ENCODE measurements at places on chromosomes 6 and 20.

DNA sequence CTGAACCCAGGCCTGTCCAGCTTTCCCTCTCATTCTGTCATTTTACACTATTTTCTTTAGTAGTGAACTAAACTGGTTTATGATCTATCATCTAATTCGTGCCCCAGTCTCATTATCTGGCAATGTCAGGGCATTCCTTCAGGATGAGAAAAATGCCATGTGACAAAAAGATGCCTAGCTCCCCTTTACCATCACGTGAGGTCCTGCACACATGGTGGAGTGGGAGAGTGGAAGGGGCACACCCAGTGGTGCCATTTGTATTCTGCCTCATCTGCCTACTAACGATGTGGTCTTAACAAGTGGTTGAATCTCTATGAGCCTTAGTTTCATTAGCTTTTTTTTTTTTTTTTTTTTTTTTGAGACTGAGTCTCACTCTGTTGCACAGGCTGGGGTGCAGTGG is 41.2 kb downstream of the CDC5L start:
- no peak for DNase-seq

DNA sequence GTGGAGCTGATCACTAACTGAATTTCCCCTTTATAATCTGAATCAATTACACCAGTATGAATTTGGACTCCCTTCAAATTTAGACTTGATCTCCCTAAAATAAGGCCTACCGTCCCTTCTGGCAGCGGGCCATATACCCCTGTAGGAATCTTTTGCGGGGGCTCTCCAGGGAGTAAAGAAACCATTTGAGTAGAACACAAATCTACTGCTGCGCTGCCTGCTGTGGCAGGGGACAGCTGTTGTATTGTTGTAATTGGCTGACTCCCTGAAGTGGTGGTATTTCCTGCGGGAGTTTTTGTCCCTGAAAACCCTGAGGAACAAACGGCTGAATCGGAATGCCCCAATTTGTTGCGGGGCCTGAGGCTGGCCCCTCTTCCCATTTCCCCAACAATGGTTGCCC is 16.0 kb upstream of the PTCRA start:
- no peak for DNase-seq

GRCh38 chr6:134902074-134902861 is 47.6 kb downstream of the ALDH8A1 start:
- peak; percentile 25 for DNase-seq

DNA sequence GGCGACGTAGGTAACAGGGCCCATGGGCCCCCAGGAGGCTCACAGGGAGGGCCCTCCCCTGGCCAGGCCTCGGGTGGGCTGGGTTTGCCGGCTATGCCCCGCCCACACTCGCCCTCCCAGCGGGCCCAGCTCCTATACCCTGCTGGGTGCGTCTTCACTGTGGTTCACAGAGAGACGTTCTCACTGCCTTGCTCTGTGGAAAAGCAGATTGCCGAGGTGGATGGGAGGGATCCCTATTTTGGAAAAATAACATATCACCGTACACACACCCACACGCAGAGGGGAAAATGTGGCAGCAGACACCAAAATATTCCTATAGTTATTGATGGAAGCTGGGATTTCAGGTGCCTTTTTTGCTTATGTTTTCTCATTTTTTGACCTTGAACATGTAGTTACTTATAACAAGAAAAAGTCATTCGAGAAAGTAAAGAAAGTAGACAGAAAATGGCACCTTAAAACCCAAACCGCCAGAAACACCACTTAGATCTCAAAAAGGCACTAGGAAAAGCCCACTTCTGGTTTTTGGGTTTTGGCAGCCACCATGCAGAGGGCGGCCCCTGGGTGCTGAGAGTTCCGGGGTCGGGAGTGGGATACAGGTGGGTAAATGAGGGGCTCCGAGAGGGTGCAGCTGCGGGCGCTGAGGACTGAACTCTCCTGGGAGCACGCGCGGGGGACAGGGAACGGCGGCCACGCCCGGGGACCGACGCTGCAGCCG is 49.4 kb downstream of the TMEM242 start:
- DNase-seq: no peak

GRCh38 chr6:145839653-145840052 is 25.1 kb upstream of the FBXO30 start:
- no peak for DNase-seq

- no peak for DNase-seq
Observed at GRCh38 chr6:156174031-156174890, 602.9 kb upstream of the ARID1B start.

DNA sequence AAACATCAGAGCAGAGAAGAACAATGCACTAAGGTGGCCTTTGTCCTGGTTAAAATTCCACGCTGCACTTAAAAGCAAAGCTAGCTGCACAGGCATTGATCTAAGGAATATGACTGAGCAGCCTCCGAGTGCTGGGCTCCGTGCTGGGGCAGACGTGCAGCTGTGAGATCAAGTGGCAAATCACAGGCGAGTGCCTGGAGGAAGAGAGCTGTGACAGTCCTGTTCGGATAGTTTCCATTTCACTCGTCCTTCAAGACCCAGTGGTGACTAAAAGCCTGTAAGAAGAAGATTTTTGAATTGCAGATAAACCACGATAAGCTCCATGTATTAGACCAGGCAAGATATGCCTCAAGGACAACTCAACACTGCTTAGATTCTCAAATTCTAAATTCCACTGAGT is 247.9 kb downstream of the ANKRD60 start:
- DNase-seq: no peak

DNA sequence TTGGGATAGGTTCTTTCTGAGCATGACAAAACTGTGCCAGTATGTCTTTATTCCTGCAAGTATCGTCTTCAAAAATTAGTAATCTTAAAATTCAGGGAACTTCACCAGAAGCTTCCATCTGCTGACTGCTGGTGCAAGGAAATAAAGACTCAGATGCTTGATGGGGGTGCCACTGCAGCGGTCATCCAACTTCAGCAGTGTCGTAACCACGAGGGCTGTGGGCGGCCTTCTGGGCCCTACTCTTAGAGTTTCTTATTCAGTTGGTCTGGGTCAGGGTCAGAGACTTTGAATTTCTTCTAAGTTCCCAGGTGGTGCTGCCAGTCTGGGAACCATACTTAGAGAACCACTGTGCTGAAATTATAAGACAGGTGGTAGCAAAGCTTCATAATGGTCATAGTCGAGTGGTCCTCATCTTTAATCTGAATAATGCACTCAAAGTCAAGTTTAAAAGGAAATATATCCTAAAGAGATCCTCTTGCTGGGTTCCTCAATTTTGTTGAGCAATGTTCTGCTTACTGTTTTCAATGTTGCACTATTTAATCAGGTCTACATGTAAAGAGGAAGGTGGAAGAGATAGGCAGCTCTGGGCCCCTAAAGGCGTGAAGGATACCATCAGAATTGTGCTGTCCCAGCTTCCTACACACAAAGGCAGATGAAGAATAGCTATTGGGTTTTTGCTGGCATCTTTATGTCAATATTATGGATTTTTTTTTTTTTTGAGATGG is 165.4 kb upstream of the GMDS start:
- no peak for DNase-seq

DNA sequence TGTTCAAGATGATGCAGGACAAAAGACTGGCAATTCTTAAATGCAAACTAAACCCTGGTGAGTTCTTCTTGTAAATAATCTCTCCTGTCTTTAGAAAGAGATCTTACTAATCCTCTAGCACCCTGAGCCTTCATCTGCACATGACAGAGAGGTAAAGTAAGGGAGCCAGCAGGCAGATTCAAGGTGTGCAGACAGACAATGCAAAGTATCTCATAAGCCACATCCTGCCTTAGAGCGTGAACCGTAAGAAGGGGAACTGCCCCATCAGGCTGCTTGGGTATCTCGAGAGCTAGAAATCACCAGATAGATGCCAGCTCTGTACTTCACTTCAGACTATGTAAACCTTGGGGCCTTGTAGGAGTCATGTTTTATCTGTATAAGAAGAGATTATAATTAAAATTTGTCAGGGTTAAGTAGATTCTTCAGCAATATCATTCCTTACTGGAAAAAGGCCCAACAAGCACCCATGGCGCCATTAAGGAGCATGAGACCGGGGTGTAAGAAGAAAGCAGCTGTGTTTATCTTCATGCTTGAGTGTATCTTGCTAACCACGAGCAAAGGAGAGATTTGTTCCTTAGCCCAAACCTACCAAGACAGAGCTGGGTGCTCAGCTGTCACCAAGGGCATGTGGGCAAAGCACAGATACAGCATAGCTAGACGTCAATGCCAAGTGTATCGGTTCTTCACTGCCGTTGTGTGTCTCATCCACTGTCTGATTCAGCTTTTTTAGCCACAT is 24.4 kb downstream of the CNR1 start:
- DNase-seq: no peak

- DNase-seq: no peak
Observed at GRCh38 chr20:48295966-48296421, 510.7 kb upstream of the SULF2 start.

GRCh38 chr20:21303872-21304586 is 898 bp downstream of the XRN2 start:
- no peak for DNase-seq

DNA sequence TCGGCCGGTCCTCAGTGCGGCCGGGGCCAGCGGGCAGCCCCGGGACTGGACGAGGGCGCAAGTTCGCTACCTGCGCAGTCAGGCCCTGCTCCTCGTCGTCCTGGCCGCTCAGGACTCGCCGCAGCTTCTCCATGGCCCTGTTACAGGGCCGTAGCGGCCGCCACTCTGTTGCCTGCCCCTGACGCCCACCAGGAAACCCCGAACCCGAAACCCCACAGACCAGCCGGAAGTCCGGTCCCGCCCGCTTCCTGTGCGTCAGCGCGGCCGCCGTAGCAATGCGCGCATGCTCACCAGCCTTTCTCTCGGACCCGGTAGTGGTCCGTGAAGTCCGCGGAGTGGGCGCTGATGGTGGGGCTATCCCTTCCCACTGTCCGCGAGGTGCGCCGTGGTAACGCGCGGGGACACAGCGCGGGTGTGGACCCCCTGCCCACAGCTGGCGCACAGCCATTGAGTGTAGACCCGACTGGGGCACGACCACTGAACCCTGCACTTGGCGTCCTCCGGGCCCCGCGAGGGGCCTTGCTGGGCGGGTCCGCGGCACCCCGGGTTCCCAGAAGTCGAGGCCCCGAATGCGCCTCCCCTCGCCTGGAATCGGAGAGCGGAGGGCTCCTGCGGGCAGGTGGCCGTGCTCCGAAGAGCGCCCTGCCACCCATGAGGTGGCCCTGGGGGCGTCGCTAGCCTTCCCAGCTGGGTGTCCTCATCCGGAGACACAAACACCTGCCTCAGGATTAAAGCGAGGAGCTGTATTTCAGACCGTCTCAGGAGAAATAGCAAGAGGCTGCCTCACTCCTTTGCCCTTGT is at the start of gene SFT2D1:
Gene SFT2D1, minus strand, starts transcription at position 197 of the 801 bp plus-strand sequence. Its CDS starts 64 bp downstream, at position 133.
- peak; percentile 45 for DNase-seq

DNA sequence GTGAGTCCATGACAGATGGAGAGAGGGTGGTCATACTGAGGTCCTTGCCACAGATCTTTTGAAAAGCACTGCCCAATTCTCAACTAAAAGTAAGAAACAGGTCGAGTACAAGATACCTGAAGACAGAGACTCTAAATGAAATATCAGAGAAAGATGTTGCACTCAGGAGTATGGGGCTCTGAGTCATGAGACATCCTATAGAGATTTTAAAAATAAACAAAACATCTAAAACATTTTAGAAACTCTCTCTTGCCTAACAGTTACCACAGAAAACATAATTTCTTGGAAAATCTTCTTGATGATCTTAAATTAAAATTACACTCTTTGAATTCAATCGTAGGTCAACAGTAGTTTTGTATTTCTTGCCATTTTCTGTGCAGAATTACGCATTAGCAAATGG is 348.9 kb upstream of the MARCKS start:
- no peak for DNase-seq

DNA sequence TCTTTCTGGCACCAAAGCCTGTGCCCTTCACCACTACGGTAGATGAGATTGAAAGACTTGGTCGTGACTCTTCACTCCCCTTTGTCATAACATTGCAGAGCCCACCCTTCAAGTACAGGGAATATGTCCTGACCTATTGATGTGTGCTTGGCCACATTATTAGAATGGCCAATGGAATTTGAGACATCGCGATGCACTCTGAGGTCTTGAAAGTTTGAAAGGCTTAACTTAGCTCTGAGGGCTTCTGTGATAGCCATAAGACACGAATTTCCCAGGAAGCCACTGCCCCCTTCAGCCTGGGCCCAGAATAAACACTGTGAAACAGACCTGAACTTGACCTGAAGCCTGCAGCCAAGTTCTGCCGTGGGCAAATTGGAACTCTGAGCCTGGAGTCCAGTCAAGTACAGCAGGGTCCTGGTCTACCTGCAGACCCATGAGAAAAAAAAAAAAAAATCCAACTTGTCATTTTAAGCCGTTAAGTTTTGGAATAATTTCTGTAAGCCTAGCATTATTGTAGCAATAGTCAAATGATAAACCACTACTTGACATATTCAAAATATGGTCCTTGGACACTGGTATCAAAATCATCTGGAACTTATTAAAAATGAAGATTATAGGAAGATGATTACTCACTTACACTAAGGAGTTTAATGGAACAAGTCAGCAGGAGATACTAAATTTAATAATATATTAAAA is 36.9 kb upstream of the TRAF3IP2 start:
- DNase-seq: no peak

- no peak for DNase-seq
Observed at GRCh38 chr6:11621119-11621518, 83.6 kb downstream of the TMEM170B start.

DNA sequence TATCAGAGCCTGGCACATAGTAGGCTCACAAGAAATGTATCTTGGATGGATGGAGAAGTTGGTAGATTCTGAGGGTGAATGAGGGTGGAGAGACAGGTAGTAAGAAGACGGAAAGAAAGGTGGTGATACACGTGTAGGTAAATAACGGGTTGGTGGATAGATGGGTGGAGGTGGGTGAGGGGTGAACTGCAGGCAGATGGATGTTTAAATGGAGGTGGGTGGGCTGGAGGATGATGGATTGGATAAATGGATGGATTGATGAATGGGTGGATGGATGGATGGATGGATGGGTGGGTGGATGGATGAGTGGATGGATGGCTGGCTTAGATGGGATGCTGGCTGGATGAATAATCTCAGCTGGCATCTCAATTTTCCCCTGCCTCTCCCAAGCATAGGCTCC is 9.9 kb downstream of the CDH22 start:
- DNase-seq: no peak

DNA sequence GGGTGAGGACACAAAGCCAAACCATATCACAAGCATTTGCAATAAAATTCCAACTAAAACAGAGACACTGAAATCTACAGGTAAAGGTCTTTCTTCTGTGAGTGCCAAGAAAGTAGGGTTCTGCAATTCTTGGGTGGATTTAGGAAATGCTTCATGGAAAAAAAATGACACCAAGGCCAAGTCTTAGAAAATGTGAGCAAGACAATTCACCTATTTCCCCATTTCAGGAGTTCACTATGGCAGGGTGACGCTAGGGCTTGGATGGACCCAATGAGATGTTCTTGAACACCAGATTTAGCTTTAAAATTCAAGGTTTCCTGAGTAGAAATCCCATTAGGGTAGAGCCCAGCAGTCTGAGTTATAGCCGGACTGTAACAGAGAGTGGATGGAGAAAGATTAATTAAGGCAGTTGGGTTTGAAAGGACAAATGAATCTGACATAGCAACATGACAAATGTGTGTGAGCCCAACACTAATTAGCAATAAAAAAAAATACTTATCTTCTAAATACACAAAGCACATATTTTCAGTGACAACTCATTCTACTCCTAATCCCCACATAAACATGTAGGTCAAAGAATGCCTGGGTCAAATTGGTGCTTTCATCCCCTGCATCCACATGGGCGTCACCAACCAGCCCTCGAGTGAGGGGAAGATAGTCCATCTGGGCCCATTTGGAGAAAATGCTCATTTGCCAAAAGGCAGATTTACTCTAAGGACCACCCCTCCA is 180.4 kb upstream of the JARID2 start:
- no peak for DNase-seq

- no peak for DNase-seq
Observed at GRCh38 chr20:46364670-46365486, 41.5 kb downstream of the ELMO2 start.

- no peak for DNase-seq
Observed at GRCh38 chr20:59836767-59837166, 96.7 kb downstream of the SYCP2 start.

All from skeletal muscle cell (primary cell).